Umbilical cord (tissue), 2 donors: ENCODE measurements at places on chromosomes 12 and 14.

- no peak for DNase-seq
Measured at GRCh38 chr12:16560273-16560672, 45.7 kb downstream of the LMO3 start.

DNA sequence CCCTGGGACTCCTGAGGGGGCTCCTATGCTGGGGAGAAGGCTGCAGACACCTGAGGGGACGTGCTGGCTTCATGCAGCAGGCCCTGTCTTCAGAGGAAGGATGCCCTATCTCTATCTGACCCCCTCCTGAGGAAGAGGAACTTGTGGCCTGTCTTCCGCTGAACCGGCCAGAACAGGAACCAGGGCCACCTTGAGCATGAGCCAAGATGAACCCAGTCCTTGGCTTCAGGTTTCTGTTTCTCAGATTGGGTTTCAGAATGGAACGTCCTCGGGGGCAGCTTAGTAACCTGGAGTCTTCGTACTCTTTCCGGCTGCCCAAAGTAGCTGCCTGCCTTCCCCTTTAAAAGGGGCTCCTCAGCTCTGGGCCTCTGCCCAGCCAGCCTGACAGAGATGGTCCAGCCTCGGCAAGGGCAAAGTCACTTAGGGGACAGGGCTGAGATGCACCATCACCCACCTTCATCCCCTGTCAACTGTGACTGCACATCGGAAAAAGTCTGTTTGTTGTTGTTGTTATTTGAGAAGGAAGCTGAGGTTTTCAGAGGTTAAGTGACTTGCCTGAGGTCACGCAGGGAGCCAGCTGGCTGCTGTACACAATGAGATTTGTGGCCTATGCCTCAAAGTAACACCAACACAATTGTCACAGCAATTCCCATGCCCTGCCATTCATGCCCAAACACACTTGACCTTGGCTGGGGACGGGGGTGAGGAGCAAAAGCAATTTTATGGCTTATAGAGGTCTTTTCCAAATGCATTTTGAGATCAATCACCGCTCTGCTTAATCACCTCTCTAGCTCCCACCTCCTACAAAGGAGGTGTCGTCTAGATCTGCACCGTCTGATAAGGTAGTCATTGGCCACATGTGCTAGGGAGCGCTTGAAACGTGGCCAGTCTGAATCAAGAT, 13.4 kb downstream of the ASB2 start:
- no peak for DNase-seq

DNA sequence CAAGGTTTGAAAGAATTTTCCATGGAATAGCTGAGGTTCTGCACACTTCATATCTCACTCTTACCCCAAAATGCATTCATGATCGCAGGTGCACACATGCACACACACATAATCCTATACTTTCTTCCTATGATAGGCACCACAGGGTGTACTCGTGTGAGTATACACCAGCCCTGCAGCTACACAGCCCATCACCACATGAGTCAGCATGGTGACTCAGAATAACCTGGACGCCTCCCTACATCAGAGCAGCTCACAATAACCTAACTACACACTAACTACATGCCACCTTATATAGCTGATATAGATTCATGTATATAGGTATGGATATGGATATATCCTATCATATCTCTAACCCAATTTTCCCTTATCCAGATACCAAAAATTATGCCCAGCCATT, 850.2 kb upstream of the TMEM132C start:
- DNase-seq: no peak

GRCh38 chr14:50944647-50945413, 547 bp upstream of the PYGL start:
- DNase-seq: no peak

DNA sequence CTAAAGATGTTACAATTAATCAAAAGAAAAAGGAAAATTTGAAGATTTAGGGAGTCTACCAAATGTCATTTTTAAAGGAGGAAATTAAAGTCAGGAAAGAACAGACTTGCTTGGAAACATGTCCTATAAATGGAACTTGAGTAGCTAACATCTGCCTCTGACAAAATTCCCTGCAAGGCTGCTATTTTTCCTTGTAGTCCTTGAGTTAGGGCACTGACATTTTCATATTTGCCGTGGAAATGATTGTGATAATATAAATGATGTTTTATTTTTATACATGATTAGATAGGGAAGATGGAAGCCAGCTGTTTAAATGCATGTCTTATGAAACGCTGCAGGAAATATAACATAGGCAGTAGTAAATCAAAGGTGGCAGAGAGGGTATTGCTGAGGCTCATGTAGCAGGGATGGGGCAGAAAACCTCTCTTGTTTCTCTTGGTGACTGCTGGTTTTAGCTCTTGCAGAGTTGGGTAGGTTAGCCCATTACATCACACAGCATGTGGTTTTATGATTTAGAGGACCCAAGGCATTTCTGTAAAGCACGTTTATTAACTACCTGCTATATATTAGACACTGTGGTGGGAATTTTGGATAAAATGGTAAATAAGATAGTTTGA, 21.7 kb downstream of the NUBPL start:
- DNase-seq: peak; percentile 32

GRCh38 chr12:55694188-55694515, 13.6 kb downstream of the ITGA7 start:
- no peak for DNase-seq

DNA sequence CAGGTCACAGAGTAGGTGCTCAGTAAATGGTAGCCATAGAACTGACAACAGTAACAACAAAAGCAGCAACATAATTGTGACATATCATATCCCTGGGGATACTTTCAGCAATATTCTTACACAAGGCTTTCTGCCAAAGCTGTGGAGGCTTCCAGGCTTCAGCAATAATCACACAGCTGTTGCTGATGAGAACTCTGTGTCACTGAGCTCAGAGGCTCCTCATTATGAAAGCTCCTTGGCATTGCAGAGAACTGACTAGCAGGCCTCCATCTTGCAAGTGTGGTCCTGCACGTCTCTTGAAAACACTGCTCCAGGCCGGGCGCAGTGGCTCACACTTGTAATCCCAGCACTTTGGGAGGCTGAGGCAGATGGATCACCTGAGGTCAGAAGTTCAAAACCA, 97.3 kb upstream of the BTG1 start:
- DNase-seq: peak; percentile 56

DNA sequence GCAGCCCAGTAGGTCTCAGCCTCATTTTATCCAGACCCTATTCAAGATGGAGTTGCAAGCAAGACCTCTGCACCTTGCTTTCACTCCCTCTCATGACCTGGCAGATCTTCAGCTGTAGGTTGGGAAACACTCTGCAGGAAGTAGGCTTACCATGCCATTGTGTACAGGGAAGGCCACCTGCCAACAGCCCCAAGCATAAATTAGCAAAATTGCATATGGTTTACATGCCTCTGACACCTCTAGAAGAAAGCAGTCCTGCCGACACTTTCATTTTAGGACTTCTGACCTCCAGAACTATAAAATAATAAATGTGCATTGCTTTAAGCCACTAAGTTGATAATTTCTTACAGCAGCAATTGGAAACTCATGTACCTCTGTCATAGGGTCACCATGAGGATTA, 96.9 kb downstream of the SLC15A4 start:
- no peak for DNase-seq

DNA sequence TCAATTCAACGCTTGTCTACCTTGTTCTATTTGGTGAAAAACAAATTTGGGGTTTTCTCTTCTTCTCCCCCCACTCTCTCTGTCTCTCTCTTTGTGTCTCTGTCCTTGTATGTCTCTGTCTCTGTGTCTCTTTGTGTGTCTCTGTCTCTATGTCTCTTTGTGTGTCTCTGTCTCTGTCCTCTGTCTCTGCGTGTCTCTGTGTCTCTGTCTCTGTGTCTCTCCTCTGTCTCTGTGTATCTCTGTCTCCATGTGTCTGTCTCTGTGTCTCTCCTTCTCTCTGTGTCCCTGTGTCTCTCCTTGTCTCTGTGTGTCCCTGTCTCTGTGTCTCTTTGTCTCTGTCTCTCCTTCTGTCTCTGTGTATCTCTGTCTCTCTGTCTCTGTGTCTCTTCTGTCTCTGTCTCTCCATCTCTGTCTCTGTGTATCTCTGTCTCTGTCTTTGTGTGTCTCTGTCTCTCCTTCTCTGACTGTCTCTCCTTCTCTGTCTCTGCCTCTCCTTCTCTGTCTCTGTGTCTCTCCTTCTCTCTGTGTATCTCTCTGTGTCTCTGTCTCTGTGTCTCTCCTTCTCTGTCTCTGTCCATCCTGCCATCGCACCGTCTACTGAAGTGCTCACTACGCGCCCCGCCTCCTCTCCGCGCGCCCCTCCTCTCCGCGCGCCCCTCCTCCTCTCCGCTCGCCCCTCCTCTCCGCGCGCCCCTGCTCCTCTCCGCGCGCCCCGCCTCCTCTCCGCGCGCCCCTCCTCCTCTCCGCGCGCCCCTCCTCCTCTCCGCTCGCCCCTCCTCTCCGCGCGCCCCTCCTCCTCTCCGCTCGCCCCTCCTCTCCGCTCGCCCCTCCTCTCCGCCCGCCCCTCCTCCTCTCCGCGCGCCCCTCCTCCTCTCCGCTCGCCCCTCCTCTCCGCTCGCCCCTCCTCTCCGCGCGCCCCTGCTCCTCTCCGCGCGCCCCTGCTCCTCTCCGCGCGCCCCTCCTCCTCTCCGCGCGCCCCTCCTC, 12.8 kb downstream of the LRCOL1 start:
- DNase-seq: peak; percentile 45
